ENCODE measurements at places on chromosomes 1 and 21.
A peak's percentile ranks its signal among the peaks of the same experiment; 100 is the strongest.

GRCh38 chr1:185824106-185824505, 89.9 kb downstream of the HMCN1 start:
- DNase-seq: no peak

GRCh38 chr1:6585081-6585722, 5.4 kb downstream of the ZBTB48 start:
- DNase-seq: peak; percentile 48

DNA sequence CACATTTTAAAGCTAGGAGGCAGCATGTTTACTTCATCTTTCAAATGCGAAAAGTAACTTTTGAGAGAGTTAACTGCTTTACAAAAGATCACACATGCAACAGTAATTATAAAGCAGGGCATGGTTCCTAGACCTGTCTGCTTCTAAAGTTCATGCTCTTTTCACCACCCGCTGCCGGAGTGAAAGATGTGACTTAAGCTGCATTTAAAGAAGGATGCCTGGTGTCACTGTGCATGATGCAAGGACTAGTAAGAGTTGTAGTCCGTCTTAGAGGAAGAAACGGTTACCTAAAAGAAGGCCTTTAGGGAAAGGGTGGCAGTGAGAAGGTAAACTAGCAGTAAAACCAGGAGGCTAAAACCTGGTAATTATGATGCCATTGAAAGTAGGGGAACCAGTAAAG, 1689.1 kb downstream of the KCNT2 start:
- DNase-seq: no peak

GRCh38 chr1:22788254-22788661, 77.6 kb downstream of the EPHB2 start:
- no peak for DNase-seq

DNA sequence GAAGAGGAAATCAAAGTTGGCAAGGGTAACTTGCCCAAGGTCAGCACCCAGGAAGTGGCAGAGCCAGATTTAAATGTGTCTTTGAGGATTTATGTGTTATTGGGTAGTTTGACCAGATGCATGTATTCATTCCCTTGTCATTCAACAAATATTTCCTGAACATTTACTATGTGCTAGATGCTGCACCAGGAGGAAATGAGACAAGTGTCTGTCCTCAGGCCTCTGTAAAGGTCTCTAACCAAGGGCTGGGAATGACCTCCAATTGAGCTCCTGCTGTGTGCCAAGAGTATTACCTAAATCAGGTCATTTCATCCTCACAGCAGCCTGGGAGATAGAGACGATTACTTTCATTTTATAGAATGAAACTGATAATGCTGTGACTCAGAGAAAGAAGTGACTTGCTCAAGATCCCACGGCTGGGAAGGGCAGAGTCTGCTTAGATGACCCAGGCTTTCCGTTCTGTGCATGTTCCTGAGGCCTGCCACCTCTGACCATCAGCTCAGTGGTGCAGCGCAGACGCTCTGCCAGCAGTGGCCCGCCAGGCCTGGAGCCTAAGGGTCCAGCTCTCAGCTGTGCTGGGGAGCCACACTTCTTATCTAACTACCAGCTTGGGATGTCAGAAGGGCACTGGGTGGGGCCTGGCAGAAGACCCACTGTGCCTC, 3.5 kb upstream of the TTC22 start:
- DNase-seq: no peak

GRCh38 chr1:51924455-51924854, 45.9 kb upstream of the NRDC start:
- peak; percentile 24 for DNase-seq

- DNase-seq: no peak
These were observed 81.4 kb upstream of the WLS start for GRCh38 chr1:68313735-68314134.

GRCh38 chr1:171841931-171842761, 848 bp downstream of the DNM3 start:
- DNase-seq: no peak

All from K562 (cell line).